Activated CD8-positive, alpha-beta memory T cell treated with anti-CD3 and anti-CD28 coated beads, Interleukin-2, amount 50 U/mL, for 4 hours (primary cell): ENCODE measurements at places on chromosomes 7 and 10.

- no peak for DNase-seq
Measured at GRCh38 chr10:122124808-122125207, 135.8 kb downstream of the TACC2 start.

- no peak for DNase-seq
Measured at GRCh38 chr7:86920154-86920553, 139.3 kb downstream of the ELAPOR2 start.

- no peak for DNase-seq
Measured at GRCh38 chr10:80619036-80619435, 81.3 kb downstream of the SH2D4B start.

DNA sequence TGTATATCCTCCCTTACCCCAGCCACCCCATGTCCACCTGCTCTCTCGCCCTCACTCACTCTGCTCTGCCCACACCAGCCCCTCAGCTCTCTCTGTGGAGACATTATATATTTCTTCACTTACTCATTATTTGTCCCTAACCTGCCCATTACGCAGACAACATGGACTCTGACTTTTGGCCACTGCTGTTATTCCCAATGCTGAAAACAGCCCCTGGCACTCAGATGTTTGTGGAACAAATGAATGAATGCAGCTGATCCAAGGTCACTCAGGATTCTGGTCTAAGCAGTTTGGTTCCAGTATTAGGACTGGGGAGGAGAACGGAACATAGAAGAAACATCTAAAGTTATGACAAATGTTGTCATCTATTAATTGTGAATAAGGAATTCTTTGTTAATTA is 26.7 kb downstream of the GNA12 start:
- DNase-seq, result no peak

- peak; percentile 21 for DNase-seq
Measured at GRCh38 chr10:22475651-22476600, 130.6 kb downstream of the SPAG6 start.

DNA sequence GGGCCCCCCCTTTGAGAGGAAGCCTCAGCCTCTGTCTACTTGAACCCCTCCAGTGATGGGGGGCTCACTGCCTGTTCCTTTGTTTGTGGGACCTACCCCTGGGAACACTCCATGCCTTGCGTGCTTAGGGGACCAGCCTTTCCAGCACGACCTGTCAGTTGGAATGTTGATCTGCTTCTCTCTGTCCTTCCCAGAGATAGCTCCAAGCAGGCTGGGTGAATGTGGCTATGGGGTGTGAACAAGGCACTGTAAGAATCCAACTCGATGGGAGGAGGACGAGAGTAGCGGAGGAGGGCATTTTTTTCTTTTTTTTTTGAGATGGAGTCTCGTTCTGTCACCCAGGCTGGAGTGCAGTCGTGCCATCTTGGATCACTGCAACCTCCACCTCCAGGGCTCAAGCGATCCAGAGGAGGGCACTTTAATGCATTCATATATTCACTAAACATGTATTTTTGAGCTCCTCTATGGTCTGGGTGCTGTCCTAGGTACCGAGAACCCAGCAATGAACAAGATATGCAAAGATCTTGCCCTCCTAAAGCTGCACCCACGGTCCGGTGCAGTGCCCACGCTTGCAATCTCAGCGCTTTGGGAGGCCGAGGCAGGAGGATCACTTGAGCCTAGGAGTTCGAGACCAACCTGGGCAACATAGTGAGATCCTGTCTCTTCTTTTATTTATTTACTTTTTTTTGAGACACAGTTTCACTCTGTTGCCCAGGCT is 8.5 kb downstream of the CLIP2 start:
- DNase-seq, result no peak

DNA sequence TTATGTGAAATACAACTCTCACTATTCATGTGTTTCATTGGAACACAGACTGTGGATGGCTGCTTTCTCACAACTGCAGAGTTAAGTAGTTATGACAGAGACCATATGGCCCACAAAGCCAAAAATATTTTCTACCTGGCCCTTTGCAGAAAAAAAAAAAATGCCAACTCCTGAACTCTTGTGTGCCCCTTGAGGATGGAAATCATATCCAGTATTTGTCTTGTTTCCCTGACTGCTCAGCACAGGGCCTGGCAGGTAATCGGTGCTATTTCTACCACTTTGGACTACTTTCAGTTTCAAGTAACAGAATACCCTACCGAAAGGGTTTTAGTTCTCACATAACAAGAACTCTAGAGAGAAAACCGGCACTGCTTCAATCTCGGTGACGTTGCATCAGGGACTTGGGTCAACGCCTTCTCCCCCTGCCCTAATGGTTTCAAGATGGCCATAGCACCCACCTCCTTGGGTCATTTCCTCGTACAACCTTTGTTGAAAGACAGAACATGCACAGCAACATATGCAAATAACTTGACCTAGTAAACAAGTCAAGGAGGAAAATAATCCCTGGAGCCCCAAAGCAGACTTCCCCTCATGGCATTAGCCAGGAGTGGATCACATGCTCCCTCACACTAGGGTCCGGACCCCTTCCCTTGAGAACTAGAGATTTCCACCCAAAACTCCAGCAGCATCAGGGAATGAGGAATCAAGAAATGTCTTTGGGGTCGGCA is 11.8 kb upstream of the GPNMB start:
- no peak for DNase-seq

DNA sequence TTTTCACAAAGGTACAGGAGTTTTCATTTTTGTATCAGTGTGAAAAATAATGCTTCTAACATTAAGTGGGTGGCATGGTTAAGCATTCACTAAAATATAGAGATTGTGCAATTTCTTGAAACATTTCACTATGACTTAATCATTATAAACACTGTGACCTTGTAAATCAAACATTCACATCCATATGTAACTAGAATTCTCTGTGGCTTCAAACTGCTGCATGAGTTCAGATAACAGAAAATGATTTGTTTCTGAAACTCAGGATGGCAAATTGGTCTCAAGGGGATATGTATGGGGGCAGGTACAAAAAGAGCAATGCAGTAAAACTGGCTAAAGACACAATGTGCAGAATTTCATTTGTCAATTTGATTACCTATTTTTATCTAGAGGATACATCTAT is 3.8 kb downstream of the FAM133B start:
- no peak for DNase-seq
